Hematopoietic multipotent progenitor cell treated with erythropoietin and hydrocortisone succinate and interleukin-3 and kit ligand, for 15 days (in vitro differentiated cells): ENCODE measurements at places on chromosomes 11 and 22.

- DNase-seq = no peak
Measured at GRCh38 chr11:2380807-2381350, 3.8 kb downstream of the CD81 start.

DNA sequence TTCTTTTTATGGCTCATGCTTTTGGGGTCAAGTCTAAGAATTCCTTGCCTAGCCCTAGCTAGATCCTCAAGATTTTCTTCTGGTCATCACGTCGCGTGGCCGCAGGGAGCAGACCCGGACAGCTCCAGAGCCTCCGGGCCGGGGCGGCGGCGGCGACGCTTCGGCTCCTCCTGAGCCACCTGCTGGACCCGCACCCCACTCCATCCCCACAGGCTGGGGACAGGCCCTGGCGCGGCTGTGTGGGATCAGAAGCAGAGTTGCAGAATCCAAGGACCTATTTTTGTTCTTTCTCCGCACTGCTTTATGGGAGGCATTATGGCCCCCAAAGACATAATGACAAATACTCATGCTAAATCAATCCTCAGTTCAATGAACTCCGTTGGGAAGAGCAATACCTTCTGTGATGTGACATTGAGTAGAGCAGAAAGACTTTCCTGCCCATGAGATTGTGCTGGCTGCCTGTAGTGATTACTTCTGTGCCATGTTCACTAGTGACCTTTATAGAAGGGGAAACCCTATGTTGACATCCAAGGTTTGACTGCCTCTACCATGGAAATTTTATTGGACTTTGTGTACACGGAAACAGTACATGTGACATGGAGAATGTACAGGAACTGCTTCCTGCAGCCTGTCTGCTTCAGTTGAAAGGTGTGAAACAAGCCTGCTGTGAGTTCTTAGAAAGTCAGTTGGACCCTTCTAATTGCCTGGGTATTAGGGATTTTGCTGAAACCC is 12.4 kb upstream of the SCARF2 start:
- DNase-seq = no peak

DNA sequence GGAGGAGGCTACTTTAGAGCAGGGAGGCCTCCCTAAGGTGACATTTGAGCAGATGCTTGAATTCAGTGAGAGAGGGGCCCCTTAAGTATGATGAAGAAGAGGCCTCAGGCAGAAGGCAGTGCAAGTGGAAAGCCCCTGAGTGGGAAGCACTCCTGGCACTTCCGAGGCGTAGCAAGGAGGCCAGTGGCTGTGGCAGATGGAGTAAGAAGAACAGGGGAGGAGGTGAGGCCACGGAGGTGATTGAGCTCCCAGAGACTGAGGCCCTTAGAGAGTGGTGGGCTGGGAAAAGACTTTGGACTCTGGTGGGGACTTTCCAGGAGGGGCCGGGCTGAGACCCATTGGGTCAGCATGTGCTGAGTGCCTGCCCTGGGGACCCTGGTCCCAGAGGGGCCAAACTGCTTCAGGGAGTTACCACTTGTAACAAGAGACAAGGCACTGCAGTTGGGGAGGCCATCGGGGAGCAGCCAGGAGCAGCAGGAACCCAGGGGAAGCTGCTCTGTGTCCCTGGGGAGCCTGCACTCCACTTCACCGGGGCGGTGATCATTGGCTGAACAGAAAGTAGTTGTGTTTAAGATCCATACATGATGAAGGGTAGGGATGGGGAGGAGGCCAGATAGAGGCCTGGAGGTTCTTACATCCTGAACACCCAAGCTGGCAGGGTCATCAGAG is 2.5 kb upstream of the CENPM start:
- DNase-seq = no peak

- DNase-seq = no peak
Measured at GRCh38 chr11:65341856-65342255, 8.2 kb downstream of the DPF2 start.

- no peak for DNase-seq
Measured at GRCh38 chr11:83054904-83055380, 16.8 kb downstream of the RAB30 start.

DNA sequence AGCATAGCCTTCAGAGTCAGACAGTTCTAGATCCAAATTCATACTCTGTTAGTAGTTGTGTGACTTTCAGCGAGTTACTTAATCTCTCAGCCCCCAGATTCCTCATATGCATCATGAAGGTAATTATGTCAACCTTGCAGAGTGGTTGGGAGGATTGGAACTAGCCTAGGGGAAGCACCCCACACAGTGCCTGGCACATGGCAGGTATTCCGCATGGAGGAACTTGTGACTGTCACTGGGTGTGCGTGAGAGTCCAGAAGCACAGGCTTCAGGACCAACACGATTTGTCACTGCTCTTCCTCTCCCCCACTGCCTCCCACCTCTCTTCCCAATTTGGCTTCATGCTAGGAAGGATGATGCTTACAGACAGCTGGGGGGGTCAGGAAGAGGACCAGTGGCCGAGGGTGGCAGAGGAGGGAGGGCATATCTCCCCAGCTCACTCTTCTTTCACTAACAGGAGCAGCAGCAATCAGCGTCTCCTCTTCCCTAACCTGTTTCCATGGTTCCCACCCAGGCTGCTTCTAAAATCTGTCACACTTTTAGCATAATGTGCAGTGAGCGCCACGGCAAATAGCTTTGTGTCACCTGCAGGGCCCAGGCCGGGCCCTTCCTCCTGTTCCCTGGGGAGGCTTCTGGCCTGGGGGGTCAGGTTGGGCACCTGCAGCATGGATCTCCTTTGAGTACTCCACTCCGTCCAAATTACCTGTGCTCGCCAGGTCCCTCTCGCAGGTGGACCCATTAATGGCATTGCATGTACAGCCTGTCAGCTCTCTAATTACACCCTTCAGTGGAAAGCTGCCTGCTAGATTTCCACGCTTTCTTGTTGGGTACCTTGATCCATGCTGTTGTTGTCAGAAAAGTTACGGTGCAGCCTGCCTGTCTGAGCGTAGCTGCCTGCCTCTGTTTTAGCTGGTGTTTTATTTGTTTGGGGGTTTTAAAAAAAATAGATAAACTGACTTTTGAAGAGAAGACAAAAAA is 400.4 kb downstream of the NXPE2 start:
- DNase-seq = no peak

- DNase-seq = no peak
Measured at GRCh38 chr11:20067665-20068064, 92.6 kb downstream of the DBX1 start.

- DNase-seq = peak; percentile 13
Measured at GRCh38 chr22:41762980-41763779, 37.3 kb upstream of the CCDC134 start.

- no peak for DNase-seq
Measured at GRCh38 chr11:110757962-110758755, 45.9 kb upstream of the ARHGAP20 start.

DNA sequence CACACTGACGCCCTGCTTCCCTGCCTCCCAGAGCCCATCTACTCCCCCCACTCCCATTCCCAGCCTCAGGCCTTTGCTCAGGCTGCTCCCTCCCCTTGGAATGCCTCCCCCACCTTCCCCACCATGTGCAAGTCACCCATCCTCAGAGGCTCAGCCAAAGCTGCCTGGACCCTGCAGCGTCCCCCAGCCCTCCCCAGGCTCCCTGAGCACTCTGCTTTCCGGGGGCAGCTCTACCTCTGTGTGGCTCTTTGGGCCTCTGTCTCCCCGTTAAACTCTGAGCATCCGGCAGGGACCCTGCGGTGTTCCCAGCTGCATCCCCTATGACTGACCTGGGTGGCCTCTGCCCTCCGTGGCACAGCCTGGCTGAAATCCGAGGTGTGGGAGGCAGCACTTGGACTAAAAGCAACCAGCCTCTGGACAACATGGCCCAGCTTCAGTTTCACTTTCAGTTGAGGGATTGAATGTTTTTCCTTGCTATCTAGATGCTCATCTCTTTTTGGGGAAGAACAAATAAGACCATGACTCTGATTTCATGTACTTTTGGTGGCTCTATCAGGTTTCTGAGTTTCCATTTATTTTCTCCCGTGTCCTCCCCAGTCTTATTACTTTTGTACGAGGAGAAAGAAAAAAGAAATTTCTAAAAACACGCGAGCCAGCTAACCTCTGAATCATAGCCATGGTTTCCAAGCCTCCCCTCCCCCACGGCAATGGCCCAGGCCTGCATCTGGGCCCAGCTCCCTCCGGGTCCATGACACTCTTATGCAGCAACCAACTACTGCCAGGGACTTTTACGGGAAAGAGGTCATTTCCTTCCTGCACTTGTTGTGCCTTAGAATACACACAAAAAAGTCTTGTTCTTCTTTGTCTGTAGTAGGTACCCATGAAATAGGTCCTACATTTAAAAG is 3.8 kb downstream of the APOL3 start:
- DNase-seq = peak; percentile 73

GRCh38 chr11:8038811-8039529 is 42.0 kb upstream of the TUB start:
- DNase-seq = no peak

GRCh38 chr11:848380-848931 is 5.8 kb downstream of the TSPAN4 start:
- peak; percentile 69 for DNase-seq

- DNase-seq = no peak
Measured at GRCh38 chr11:63811522-63811921, 1.7 kb upstream of the SPINDOC start.

DNA sequence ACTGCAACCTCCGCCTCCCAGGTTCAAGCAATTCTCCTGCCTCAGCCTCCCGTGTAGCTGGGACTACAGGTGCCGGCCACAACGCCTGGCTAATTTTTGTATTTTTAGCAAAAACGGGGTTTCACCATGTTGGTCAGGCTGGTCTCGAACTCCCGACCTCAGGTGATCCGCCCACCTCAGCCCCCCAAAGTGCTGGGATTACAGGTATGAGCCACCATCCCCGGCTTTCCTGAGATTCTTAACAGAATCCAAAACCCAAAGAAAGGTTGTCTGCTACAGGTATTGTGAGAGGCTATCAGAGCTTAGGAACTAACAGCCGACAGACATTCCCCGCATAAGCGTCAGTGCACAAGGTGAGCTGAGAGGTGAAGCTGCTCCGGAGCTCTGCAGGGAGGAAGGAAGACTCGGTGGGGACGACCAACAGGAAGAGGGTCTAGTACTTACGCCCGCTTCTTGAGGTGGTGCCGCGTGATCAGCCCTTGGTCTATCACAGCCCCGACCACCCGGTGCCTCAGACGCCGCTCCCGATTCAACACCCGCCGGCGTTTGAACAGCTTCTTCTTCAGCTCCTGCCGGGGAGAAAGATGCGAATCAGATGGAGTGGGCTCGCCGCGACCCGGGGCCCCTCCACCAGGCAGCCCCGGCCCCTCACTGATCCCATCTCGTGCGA is 470 bp downstream of the C11orf98 start:
- DNase-seq = no peak

DNA sequence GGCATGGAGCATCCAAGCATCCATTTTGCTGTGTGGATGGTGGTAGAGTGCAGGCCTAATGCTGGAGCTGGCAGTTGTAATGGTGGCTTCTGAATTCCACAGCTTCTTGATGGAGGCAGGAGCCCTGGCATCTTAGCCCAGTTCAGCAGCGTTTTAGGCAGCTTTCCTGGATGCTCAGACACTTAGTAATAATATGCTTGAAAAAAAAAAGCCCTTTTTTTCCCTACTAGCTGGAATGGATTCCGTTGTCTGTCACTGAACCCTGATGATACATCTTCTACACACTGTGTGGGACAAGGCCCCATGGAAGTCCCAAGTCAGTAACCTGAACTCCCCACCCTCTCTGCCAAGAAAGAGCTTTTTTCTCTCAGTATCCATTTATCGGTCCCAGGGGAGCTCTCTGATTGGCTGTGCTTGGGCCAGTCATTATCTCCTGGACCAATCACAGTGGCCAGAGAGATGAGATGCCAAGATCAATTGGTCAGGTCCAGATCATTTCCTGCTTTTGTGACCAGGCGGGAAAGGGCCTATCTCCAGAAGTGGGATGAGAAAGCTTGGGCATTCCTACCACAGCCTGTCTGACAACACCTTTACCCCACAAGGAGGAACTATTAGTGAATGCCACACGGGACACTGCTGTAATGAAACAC is 34.2 kb downstream of the MCM5 start:
- DNase-seq = no peak

DNA sequence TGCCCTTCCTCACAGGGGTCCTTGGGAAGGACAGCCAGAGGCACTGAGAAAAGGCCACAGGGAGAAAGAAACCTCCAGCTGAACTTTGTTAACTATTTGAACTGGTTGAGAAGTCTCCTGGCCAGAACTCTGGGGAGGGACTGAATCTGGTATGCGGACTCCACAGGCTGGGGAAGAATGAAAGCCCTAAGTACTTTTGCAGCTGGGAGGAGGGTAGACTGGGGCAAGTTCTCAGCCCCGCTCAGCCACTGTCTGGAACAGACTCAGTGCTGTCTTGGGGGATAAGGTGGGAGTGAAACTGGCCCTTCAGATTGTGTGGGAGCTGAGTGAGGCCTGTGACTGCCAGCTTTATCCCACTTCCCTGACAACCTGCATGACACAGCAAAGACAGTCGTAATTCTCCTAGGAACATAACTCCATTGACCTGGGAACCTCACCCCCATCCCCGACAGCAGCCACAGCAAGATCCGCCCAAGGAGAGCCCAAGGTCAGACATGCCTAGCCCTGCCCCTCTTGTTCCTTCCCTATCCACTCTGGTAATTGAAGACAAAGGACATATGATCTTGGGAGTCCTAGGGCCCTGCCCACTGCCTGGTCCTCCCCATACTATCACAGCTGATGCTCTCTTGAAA is 475.1 kb upstream of the CNTN5 start:
- no peak for DNase-seq

DNA sequence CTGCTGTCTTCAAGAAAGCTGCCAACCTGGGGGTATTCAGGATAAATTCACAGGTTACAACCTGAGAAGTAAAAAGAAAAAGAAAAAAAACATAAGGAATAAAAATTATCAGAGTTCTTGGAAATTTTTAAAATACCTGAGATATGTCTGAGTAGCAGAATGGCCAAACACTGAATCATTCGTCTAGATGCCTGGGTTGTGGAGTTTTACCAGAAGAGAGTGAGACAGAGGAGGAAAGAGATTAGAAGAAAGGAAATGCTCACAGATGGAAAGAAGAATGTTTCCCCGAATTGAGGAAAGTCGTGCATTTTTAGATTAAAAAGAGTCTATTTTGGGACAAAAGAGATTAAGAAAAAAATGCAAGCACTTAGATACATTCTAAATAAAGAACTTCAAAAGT is 1026.7 kb downstream of the TBC1D22A start:
- DNase-seq = no peak

GRCh38 chr11:82959987-82960778 is 58.6 kb downstream of the DDIAS start:
- DNase-seq = no peak

GRCh38 chr11:64444838-64445441 is 86.0 kb downstream of the RPS6KA4 start:
- no peak for DNase-seq
